GM12864 (cell line): ENCODE measurements at places on chromosomes 4 and X.

GRCh38 chrX:55220119-55220794 lies at the start of gene PAGE5:
Gene PAGE5, plus strand, starts transcription at chrX:55220346. Its CDS starts 1,037 bp downstream, at chrX:55221383.
- no peak for DNase-seq

DNA sequence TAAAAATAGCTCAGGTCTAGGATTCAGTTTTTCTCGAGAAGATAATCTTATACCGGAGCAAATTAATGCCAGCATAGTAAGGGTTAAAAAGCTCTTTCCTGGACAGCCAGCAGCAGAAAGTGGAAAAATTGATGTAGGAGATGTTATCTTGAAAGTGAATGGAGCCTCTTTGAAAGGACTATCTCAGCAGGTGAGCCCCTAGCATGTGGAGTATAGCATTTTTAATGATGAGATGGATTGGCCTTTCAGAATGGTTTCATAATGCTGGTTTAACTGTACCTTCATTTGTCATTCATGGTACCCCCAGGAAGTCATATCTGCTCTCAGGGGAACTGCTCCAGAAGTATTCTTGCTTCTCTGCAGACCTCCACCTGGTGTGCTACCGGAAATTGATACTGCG lies 79.4 kb downstream of the SLC10A6 start:
- DNase-seq: no peak

DNA sequence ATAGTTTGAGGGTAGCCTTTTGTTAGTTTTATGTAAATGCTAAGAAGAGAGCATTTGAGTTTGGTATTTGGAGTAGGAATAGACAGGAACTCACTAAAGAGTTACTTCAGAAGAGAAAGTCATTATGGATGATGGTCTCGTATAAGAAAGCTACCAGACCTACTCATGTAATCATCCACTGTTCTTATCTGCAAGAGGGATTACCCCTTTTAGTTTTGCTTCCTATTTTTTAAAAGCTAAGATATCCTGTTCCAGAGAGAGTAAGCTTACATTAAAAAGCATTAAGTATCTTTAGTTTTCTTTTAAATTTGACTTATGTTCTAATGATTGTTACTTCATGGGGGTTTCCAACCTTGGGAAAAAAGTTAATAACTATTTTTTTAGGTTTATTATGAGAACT lies 12.5 kb upstream of the ART3 start:
- DNase-seq: no peak

- no peak for DNase-seq
Observed at GRCh38 chr4:152672206-152673092, 7.3 kb downstream of the TMEM154 start.

DNA sequence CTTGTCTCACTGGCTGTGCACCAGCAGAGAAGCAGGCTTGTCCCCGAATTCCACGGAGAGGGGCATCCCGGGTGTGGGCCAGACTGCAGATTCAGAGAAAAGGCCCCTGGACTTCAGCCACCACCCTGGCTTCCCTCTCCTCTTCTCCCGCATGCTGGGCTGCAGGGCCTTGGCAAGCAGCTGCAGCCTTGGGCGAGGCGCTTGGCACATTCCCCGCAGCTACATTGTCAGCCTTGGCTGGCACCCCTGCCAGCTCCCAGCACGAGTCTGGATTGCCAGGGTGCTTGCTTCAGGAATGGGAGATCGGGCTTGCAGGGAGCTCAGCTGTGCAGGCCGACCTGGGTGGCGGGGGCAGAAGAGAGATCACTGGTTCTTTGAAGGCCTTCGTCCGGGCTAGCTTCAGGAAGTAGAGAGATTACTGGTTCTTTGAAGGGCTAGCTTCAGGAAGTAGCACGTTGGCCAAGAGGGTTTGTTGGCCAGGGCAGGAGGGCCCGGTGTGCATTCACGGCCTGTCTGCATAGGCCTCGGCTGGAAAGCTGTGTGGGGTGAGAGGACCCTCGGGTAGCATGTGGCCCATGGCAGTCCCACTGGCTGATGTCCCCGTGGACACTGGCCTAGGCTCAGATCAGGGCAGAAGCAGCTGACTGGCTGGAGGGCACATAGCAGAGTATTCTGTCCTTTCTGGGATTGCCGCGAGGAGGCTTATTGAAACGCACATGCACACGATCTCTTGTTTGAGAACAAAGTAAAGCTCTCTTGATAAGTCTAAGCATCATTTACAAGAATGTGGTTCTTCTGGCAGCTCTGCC lies 2.7 kb downstream of the ABCD1 start:
- no peak for DNase-seq

GRCh38 chr4:96315815-96316214 lies 475.9 kb downstream of the PDHA2 start:
- no peak for DNase-seq

GRCh38 chr4:185165605-185166063 lies 22.6 kb downstream of the SLC25A4 start:
- no peak for DNase-seq

GRCh38 chr4:48499551-48500066 lies 9.6 kb downstream of the ZAR1 start:
- DNase-seq: peak; percentile 26

- DNase-seq: no peak
Observed at GRCh38 chr4:62256479-62256878, 1056.4 kb downstream of the ADGRL3 start.

- DNase-seq: no peak
Observed at GRCh38 chr4:150354214-150354796, 227.6 kb upstream of the MAB21L2 start.

GRCh38 chr4:30402276-30402675 lies 317.9 kb upstream of the PCDH7 start:
- DNase-seq: no peak

DNA sequence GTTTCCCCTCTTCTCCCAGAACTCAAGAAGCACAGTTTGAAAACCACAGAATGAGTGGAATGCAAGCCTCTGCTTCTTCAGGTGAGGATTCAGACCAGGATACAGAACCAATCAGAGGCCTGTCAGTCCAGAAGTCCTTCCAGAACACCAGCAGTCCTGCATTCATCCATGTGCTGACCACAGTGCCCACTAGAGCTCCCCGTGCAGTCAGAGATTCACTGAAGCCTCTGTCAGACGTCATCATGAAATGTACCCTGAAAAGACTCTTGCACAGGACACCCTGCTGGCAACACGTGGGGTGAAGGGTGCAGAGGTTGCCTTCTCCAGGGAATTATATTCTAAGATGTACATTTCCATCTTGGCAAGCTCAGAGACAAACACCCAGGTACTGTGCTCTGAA lies 75.9 kb upstream of the LSM6 start:
- DNase-seq: no peak

DNA sequence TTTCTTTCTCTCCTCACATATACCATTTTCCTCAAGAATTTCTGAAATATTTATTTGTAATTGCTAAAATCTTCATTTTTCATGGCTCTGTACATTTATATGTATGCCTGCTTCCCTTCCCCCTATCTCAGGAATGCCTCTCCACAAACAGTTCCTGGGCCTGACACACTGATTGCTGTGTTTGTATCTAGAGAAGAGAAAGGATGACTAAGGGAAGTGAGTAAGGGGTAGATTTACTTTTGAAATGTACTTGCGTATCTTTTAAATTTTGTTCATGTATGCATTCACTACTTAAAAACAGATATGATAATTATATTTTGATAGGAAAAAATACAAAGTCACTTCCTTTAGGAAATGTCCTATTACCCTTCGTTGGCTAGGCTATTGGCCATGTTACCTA lies 790.8 kb downstream of the PCDH18 start:
- no peak for DNase-seq
